Spleen (tissue), 13 donors: ENCODE measurements at places on chromosomes 2 and 18.

GRCh38 chr2:108625186-108625827 lies 91.0 kb downstream of the LIMS1 start:
- no peak for DNase-seq

DNA sequence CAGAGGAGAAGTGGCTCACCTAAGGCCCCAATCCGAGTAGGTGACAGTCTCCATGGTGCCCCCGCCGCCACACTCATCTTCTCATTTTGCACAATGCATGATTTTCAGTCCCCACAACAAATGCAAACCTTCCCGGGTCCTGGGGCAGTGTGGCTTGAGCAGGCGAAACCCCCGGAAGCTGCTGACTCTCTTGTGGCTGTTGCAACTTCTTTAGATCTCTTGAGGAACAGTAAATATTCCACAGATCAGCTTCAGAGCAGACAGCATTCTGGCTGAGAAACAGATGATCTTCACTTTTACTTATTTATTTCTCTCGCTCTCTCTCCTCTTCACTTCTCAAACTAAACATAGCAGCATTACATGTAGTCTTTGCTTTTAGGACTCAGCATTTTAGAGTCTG lies 51.9 kb downstream of the ASAP2 start:
- no peak for DNase-seq

DNA sequence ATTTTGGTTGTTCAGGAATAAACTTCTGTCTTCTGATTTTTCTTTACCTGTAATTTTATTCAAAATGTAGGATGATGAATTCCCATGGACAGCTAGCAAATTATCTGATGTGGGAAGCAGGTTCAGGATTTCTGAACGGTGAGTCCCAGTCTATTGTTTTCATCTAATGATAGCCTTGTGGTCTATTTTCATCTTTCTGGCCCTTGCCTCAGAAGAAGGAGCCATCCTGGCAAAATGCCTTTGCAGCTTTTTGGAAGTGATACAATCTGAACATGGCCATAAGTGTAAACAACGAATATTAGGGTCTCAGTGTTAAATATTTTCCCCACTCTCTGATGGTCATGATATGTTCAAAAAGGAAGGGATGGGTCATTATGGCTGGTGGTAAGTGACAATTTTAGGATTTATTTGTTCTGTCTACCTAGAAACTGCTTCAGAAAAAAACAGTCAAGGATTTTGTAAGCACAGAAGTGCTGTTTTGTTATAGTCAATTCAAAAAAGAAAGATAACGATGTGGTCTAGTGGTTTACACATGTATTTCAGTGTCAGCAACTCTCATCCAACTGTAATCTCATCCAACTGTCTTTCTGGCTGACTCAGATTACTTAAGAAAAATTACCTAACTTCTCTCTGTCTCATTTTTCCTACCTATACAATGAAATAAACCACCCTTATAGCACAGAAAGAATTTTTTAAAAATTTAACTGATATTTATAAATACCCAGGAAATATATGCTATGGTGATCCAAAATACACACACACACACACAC lies 272.6 kb upstream of the ERBB4 start:
- DNase-seq: no peak

- DNase-seq: no peak
Observed at GRCh38 chr2:59888015-59888414, 665.4 kb downstream of the BCL11A start.

- no peak for DNase-seq
Observed at GRCh38 chr18:41126541-41127235, 828.3 kb upstream of the PIK3C3 start.

GRCh38 chr2:68031542-68032160 lies 31.2 kb downstream of the C1D start:
- no peak for DNase-seq

DNA sequence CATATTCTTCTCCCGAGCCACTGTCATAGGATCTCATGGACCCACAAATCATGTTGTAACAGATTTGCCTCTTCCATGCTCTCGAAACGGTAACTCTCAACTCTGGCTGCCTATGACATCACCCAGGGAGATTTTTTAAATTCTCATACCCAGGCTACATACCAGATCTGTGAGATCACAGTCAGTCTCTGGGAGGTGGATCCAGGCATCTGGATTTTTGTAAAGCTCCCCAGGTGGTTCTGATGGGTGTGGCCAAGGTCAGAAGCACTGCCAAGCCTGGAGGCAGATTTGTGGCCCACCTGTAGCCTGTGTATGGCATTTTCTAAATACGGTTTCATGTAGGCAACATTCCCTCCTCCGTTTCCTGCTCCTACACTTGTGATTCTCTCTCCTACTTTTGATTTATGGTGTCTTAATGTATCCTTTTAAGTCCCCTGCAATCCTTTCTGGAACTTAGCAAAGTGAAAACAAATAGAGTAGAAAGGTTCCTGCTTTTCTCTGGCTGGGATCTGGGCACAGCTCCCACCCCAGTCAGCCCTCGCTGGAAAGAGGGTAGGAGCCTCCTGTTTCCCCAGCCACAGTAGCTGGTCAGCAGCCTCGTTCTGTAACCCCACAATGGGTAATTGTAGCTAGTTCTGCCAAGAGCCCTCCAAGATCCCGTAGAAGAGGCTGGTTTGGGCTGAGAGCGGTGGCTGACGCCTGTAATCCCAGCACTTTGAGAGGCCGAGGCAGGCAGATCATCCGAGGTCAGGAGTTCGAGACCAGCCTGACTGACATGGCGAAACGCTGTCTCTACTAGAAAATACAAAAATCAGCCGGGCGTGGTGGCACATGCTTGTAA lies 96.2 kb downstream of the KLHL29 start:
- DNase-seq: no peak

DNA sequence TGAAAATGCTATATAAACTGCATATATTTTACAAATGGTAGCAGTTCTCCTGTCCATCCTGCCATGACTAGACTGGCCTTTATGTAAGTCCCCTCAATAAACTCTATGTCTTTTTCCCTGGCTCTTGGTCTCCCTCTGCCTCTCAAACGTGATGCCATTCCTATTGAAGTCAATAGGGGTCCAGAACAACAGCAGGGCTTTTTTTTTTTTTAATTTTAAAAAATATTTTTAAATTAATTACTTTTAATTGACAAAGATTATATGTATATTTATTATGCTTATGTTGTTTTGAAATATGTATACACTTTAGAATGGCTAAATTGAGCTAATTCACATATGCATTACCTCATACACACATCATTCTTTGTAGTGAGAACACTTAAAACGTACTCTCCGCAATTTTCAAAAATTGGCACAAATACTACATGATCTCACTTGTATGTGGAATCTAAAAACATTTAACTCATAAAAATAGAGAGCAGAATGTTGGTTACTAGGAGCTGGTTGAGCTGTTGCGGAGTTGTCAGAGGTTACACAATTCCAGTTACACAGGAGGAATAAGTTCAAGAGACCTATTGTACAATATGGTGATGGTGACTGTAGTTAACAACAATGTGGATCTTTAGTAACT lies 123.1 kb downstream of the LRRTM4 start:
- DNase-seq: no peak

- no peak for DNase-seq
Observed at GRCh38 chr2:34627003-34627402, 1027.9 kb upstream of the FAM98A start.

- no peak for DNase-seq
Observed at GRCh38 chr2:32894119-32894728, 52.5 kb upstream of the LTBP1 start.

DNA sequence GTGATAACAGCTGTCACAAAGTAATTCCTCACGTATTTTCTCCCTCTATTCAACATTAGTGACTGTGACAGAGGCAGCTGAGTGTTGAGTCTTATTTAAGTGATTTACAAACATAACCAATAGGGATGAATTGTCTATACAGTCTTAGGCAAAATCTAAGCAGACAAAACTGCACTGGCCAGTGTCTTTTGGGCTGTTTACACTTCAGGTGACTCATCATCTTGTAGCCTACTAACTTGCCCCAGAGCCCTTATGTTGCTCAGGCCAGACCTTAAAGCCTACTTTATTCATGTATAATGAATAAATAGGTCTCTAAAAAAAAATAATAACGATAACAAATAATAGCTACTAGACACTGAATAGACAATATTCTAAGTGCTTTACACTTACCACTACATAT lies 17.2 kb downstream of the THOC1 start:
- DNase-seq: no peak

DNA sequence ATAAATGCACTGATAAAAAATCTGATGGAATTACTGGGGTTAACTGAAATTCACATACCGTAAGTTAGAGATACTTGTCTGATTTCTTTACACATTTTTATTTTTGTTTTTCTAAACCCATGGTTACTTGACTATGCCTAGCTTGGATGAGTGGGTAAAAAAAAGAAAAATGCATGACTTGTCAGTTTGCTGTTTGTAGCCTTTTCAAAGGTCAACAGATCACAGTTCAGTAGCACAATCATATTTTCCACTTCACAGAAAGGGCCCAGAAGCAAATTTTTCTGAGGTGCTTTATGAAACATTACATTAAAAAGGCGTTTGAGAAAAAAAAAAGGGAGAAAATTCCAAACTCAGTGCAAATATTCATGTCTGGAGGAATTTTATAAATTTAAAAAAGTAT lies 16.4 kb downstream of the SLC16A14 start:
- no peak for DNase-seq

- DNase-seq: no peak
Observed at GRCh38 chr2:19784456-19784855, 117.3 kb downstream of the TTC32 start.

GRCh38 chr2:28336264-28336980 lies 56.2 kb upstream of the FOSL2 start:
- no peak for DNase-seq

- DNase-seq: no peak
Observed at GRCh38 chr18:42106784-42107183, 151.8 kb downstream of the PIK3C3 start.

- DNase-seq: no peak
Observed at GRCh38 chr2:46364797-46365457, 67.7 kb downstream of the EPAS1 start.

- no peak for DNase-seq
Observed at GRCh38 chr2:136191041-136191440, 73.1 kb upstream of the CXCR4 start.

DNA sequence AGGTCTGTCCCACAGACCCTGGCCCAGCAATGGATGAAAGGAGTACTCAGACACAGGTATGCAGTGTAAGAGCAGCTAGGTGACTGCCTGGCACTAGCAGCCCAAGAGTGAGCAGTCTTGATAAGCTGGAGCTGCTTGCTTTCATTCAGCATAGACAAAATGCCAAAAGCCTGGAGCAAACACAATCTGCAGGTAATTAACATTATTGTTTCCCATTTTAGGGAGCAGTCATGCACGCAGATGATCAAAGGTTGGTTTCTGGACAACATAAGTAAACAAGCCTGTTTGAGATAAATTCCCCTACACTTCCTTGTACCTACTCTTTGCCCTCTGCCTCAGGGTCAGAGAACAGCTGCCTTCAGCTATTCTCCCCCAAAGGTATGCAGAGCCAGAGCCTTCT lies 73.7 kb upstream of the MSTN start:
- no peak for DNase-seq

GRCh38 chr2:233901367-233901766 lies 15.8 kb upstream of the TRPM8 start:
- DNase-seq: no peak

DNA sequence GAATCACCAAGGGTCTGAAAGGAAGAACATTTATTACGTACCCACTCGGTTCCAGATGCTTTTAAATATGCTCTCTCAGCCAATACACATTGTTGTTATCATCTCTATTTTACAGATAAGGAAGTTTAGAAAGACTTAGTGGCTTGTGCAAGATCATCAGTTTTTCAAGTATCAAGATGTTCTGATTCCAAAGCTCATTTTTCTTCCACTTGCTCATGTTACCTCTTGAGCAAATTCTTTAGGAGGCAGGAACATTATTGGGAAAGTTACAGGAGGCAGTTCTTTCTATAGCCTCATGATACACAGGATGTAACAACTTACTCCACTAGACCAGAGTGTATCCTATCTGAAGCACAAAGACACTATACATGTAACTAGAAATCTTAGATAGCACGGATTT lies 65.0 kb upstream of the MMADHC start:
- DNase-seq: no peak

GRCh38 chr2:200296118-200296517 lies 10.4 kb upstream of the SPATS2L start:
- DNase-seq: no peak

DNA sequence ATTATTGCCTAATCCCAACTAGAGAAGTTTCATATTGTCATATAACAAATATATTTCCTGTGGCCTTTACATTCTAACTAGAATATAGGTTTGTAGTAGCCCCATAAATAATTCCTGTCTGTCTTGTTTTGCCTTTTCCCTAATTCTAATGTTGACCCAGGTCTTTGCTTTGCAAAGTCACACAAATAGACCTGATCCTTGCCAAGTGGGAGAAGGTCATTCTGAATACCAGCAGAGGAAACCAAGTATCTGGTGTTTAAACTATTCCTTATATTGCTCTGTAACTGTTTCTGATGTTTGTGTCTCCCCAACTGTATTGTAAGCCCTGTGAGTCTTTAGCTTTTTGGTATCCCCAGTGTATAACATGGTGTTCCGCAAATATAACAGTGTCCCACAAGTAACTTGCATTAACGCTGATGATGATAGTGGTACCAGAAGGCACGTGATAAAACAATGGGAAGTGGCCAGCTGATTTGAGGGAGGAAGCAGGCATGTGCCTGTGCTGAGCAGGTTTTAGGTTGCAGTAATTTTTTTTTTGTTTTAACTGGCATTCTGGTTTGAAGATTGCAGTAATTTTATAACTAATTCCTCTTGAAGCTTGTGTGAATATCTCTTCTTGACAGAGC lies 11.1 kb downstream of the HADHB start:
- DNase-seq: no peak

GRCh38 chr18:5868218-5868854 lies 27.0 kb downstream of the TMEM200C start:
- DNase-seq: no peak

- peak; percentile 69 for DNase-seq
Observed at GRCh38 chr2:28336982-28337627, 55.6 kb upstream of the FOSL2 start.

GRCh38 chr2:101828673-101829334 lies 131.3 kb downstream of the MAP4K4 start:
- no peak for DNase-seq

DNA sequence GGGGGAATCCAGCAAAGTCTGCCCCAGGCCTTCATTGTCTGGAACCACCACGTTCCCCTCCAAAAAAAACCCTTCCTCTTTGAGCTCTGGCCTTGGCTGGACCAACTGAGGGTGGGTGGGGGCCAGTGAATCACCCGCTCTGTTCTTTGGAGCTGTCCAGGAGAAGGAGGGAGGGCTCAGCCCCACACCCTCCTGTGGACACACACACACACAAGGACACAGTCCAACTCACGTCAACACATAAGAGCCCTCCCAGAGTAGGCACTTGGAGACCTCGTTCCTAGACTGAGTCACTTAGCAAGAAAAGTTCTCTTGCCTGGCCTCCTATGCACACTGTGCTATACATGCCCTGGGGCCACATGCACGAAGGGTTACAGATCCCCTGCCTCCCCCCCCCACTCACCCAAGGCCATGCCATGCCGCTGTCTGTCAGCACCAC lies 1.2 kb upstream of the TNS1 start:
- DNase-seq: no peak

GRCh38 chr2:26627350-26628105 lies 13.6 kb downstream of the CIB4 start:
- DNase-seq: peak; percentile 41
